ENCODE measurements at places on chromosomes 13 and 19.

- no peak for DNase-seq
Observed at GRCh38 chr19:23943411-23943810, 28.7 kb downstream of the ZNF726 start.

GRCh38 chr19:31351855-31352195, 2.6 kb upstream of the TSHZ3 start:
- no peak for DNase-seq

- no peak for DNase-seq
Observed at GRCh38 chr19:38049105-38049649, 142.2 kb downstream of the SIPA1L3 start.

DNA sequence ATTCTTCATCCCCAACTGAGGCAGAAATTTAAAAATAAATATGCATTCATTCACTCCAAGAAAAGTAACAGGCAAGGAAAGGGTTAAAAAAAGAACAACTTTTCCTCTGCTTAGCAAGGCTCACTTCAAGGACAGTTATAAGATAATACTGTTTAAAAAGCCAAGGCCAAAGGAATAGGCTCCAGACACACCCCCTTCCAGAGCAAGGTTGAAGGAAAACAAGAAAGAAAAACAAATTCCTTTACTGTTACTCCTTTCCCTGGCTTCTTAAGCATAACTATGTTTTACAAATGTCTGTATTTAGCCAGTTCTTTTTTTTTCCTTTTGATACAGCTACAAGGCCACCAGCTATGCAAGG, 8.5 kb downstream of the SIGLEC11 start:
- no peak for DNase-seq

- no peak for DNase-seq
Observed at GRCh38 chr13:33206945-33207614, 78.5 kb downstream of the STARD13 start.

GRCh38 chr13:113979791-113980471, 6.1 kb upstream of the C13orf46 start:
- DNase-seq, result no peak

DNA sequence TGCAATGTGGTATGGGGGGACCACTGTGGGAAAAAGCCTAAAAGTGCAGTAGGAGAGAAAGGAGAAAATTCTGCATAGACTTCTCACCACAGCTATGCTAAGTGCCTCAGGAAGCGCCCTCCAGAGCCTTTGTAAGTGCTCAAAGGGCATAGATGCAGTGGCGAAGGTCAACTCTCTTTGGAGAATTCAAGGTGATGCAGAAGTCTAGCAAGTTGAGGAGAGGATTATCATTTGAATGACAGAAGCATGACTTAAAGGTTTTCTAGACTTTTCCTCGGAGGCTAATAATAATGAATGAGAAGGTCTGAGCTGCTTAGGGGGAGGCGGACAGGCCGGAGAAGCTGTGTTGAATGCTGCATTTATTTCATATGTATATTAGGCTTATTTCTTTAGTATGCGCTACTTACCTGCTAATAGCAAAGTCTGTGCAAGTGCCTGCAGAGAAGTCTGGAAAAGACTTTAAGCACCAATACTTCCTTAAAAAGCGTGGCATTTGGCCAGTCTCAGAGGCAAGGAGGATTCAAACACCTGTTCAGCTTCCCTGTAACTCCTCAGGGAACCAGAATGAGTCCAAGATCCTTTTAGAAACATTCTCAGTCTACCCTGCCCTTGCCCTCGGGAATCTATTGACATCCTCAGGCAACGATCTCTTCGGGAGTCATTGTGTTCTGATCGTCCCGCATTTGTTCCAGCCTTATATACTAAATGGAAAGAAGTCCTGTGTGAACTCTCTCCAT, 56.2 kb downstream of the FLT1 start:
- no peak for DNase-seq

DNA sequence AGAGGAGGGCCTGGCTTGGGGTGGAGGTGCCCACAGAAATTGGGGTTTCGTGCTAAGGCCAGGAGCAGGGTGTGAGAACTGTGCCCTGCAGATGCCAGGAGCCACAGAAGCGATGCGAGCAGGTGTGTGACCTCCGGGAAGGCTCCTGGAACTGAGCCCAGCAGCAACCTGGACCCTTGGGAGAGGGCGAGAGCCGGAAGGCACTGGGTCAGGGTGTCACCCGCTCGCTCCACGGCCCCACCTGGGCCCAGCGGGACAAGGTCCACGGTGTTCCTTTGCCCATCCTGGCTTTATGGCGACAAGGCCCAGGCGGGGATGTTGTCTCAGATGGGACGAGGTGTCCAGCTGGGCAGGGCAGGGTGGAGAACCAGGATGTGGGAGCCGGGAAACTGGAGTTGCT, 4.2 kb downstream of the MISP start:
- no peak for DNase-seq

DNA sequence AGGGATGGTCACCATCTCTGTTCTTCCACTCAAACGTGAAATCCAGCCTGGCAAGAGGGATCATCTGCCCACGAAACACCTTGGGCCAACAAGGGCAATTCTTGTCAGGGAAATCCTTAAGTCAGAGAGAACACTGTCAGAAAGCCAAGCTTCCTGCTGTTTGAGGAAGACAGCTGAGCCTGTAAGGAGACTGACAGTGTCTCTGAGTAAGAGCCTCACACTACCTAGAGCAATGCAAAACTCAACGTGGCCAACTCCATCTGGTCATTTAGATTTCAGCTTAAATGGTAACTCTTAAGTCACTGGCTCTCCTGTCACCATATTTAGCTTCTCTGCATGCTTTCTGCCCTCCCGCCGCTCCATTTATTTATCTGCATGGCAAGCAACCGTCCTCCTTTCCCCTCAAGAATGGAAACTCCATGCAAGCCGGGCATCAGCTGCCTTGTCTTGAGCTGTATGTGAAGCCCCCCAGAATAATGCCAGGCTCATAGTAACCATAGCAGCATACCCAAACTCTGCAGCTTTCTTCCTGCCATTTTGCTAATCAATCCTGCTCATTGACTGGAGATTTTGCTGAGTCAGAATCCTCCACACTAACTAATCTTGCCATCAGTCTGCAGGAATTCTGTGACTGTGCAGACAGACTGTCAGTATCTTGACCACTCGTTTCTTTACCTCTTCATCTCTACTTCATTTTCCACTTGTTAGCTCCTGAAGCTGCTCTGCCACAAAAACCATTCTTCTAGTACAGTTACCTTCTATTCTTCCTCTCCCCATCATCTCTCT, 159.8 kb downstream of the IRS2 start:
- DNase-seq, result no peak

DNA sequence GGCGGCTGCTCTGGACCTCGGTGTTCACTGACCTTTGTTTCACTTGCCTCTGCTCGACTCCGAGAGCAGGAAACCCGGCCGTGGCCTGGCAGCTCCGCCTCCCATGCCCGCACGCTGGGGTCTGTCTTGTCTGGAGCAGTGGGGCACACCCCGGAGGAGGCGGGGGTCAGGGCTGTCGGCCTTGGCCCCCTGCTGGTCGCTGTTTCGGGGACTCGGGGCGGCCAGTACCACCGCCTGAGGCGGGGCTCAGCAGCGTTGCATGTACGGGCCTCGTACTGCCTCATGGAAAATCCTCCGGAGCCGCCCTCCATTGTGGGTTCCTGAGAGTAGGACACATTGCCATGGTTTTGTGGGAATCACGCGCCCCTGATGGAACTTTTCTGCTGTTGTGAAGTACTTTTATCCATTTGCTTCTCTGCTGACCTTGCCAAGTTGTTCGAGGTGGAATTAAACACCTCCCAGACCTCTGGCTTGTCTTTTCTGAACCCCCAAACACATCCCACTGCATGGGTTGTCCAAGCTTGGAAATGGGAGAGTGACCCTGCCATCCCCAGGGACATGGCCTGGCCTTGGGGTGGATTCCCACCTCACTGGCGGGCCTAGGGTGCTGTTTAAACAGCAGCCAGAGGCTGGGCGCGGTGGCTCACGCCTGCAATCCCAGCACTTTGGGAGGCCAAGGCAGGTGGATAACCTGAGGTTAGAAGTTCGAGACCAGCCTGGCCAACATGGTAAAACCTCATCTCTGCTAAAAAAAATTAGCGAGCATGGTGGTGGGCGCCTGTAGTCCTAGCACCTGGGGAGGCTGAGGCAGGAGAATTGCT, 5.5 kb upstream of the NDUFS7 start:
- DNase-seq, result no peak

- no peak for DNase-seq
Observed at GRCh38 chr19:38277969-38278680, 13.8 kb downstream of the SPINT2 start.

GRCh38 chr19:6644796-6645195, 25.2 kb downstream of the TNFSF14 start:
- no peak for DNase-seq

DNA sequence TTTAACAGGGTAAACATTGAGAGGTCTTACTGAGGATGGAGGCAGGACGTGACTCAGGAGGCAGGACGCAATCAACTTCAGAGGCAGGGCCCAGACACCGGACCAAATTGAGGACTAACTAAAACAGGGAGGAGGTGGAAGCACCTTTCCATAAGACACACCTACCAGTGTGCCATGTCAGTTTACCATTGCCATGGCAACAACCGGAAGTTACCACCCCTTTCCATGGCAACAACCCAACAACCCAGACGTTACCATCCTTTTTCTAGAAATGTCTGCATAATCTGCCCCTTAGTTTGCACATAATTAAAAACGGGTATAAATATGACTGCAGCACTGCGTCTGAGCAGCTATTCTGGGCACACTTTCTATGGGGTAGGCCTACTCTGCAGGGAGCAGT, 53.5 kb upstream of the SOX21 start:
- no peak for DNase-seq

DNA sequence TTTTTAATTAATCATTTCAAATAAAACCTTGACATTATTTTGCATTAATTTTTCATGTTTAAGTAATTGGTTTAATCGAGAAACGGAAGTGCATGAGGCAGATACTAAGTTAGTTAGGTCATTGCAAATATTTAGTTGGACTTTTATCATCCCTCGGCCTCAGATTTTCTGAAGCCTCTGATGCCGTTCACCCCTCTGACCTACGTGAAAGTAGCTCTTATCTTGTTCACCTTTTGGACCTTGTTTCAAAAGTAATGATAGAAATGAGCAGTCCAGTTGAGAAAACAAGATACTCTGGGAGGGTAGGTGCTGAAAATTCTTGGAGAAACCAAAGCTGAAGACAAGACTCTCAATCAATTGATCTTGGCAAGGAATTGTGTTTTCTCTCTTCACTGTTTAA, 23.0 kb downstream of the LAIR2 start:
- DNase-seq, result no peak

DNA sequence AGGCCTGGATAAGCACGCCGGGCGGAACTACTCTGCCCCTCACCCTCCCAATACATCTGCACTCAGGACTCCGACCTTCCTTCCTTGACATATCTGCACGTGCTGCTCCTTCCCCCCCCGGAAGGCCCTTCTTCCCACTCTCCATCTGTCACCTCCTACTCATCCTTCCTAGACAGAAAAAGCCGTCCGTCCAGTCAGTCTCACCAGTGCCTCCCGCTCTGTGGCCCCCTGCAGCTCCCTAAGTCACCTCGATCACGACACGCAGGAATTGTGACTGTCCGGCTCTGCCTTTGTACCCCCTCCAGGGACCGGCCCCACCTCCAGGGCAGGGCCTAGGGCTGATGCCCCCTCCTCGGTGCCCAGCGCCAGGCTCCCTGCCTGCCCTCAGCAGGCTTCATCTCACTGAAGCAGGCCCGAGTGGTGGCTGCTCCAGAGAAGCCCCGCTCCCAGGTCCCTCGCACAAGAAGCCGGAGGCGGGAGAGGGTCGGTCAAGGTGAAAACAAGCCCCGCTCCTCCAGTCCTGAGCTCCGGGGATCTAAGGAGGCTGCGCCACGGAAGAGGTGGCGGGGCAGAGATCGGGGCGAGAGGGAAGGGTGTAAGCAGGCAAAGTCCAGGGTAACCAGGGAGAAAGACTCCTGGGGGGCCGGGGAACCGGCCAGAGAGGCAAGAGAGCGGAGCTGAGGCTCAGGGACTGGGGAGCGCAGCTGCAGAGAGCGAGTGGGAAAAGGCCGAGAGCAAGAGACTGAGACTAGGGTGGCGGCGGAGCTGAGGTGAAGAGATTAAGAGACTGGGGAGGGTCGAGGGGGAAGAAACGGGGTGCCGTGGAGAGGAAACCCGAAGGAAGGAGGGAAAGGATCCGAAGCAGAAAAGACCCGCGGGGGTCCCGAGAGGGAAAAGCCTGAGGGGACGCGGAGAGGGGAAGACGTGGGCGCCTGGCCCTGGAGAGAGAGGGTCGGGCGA, 1.1 kb downstream of the PPP6R1 start:
- DNase-seq, result no peak

Data from midbrain (tissue), 1 donor.